ENCODE measurements at places on chromosomes 3 and 15.

DNA sequence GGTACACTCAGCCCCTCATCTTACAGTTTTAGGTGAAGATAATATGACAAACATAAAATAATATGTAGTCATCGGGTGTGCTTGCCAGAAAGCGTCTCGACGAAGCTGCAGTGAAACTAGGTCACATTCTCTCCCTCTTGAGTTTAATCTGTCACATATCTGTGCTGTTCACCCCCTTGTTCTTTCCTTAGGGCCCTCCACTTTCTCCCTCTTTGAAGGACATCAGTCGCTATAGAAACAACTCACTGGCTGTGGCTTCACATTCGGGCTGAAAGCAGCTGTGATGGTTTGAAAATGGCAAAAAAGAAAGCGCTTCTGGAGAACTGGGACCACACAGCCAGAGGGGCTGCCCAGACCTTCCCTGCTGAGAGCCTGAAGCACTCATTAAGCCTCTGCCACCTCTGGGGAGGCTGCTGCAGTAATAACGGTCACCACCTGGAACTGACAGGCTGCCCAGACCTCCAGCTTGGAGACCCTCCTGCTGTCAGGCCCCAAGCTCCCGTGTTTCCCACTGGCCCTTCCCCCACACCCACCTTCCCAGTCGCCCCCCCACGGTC is 50.3 kb downstream of the ABTB1 start:
- H3K36me3 ChIP-seq, result peaks cover 11% of the 10 kb centered on the region
- DNase-seq, result no peak
- H3K4me1 ChIP-seq, result no peaks in the 10 kb centered on the region
- H3K27ac ChIP-seq, result no peak overlapping the region
- no peaks in the 10 kb centered on the region for H3K27me3 ChIP-seq
- no peak overlapping the region for H3K4me3 ChIP-seq

DNA sequence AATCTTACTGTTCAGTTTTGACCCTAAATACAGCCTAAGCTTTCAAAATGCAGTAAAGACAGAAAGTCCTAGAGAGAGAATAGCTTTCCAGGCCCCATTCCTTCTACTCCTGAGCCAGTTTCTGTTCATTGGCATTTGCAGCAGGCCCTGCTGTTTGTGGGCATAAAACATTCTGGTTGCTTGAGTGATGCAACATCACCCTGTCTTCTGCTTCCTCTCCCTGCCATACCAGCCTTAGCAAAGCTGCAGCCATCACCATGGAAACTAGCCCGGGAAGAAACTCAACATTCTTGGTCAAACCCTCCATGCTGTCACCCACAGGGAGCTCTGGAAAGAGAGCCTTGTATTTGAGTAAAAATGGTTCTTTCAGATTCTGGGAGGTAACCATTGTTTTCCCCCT is 325.7 kb downstream of the MAGI1 start:
- H3K36me3 ChIP-seq, result no peaks in the 10 kb centered on the region
- H3K4me3 ChIP-seq, result no peak overlapping the region
- H3K4me1 ChIP-seq, result peaks cover 10% of the 10 kb centered on the region
- DNase-seq, result no peak
- peak overlapping the region; percentile 75 for H3K27ac ChIP-seq

DNA sequence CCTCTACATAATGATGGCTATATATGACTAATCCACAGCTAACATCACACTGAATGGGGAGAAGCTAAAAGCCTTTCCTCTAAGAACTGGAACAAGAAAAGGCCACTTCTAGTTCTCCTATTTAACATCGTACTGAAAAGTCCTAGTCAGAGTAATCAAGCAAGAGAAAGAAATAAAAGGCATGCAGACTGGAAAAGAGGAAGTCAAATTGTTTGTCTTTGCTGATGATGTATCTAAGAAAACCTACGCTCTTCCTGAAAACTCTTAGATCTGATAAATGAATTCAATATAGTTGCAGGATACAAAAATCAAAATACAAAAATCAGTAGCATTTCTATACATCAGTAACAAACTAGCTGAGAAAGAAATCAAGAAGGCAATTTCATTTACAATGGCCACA is 116.9 kb downstream of the TP63 start:
- no peak overlapping the region for H3K4me3 ChIP-seq
- H3K27me3 ChIP-seq, result no peaks in the 10 kb centered on the region
- no peak for DNase-seq
- no peaks in the 10 kb centered on the region for H3K4me1 ChIP-seq
- no peak overlapping the region for H3K27ac ChIP-seq

DNA sequence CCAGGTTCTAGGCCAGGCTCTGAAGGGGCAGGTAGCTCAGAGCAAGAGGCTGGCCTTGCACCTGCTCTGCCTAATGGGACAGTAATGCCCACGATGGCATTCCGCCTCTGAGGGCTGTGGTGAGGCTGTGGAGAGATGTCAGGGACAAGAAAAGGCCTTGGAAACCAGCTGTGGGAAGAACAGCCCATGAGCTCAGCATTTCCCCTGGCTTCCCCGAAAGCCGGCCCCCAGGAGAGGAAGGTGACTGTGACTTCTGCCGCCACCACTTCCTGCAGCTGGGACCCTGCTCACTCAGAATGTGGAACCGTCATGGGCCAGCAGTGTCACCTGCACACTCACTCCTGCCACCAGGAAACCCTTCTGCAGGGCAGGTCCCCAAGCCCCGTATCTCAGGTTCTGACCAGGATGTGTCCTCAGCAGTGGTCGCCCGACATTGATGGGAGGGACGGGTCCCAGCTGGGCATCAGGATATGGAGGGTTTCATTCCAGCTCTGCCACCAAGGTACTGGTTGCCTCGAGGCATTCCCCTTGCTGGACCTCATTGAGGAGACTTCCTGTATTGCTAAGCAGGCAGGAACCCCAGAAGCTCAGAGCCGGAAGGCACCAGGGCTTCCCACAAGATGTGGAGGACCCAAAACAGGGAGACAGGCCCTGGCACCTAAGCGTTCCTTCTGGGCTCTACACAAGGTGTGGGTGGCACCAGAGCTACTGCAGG is 30.7 kb downstream of the SEMA7A start:
- H3K4me3 ChIP-seq, result no peak overlapping the region
- H3K4me1 ChIP-seq, result no peaks in the 10 kb centered on the region
- H3K36me3 ChIP-seq, result no peaks in the 10 kb centered on the region
- no peak overlapping the region for H3K27ac ChIP-seq
- H3K27me3 ChIP-seq, result no peaks in the 10 kb centered on the region

DNA sequence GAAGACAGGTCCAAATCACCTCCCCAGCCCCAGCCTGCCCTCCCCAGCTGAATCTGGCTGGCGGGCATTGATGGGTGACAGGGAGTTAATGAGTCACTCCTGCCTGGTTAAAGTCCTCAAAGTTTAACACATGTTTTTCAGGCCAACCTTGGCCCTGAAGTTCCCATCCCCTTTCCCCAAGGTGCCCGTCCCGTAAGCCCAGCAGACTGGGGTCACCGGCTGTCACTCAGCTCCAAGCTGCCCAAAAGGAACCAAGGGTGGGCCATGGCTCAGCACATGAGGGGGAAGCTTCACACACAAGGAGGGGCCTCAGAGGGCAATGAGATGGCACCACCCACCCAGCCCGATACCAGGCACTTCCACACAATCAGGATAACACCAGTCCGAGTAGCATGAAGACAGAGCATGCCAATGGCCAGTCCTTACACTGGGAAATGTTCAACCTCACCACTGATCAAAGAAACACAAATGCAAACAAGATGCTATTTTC is 10.2 kb upstream of the KLF15 start:
- H3K4me1 ChIP-seq, result no peaks in the 10 kb centered on the region
- no peaks in the 10 kb centered on the region for H3K27me3 ChIP-seq
- H3K27ac ChIP-seq, result no peak overlapping the region
- H3K36me3 ChIP-seq, result no peaks in the 10 kb centered on the region
- no peak overlapping the region for H3K4me3 ChIP-seq

- no peak overlapping the region for H3K4me3 ChIP-seq
- no peak overlapping the region for H3K27ac ChIP-seq
- no peaks in the 10 kb centered on the region for H3K36me3 ChIP-seq
- no peak for DNase-seq
Measured at GRCh38 chr15:44812029-44812517, 75.7 kb downstream of the TRIM69 start.

Measured in thoracic aorta (tissue), 2 donors.